ENCODE measurements at places on chromosomes 5 and 9.

GRCh38 chr9:93051680-93052089 is 6.8 kb upstream of the SUSD3 start:
- no peak for DNase-seq

DNA sequence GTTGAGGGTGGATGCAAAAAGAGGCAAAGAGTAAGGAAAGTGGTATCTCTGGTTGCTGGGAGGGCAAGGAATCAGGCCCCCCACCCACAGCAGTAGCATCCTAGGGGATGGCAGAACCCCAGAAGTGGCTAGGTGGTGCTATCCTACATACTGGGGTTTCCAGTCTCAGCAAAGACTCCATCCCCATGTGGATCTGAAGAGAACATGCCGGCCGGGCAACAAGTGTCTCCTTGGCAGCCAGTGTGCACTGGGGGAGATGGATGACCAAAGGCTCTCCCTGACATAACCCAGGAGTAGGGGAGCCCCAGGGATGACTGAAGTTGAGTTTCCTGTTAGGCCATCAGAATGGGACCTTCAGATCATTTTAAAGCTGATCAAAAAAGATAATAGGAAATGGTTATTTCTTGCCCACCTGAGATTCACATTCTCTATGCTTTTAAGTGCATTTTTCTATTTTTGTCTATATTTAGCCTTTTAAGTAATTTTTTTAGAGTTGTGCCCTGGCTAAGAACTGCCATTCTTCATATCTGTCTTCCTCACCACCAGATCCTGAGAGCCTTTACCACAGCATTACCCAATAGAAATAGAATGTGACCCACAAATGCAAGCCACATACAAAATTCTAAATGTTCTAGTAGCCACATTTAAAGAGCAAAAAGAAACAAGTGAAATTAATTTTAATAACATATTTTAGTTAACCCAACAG is 78.7 kb upstream of the SMIM23 start:
- DNase-seq, result no peak

DNA sequence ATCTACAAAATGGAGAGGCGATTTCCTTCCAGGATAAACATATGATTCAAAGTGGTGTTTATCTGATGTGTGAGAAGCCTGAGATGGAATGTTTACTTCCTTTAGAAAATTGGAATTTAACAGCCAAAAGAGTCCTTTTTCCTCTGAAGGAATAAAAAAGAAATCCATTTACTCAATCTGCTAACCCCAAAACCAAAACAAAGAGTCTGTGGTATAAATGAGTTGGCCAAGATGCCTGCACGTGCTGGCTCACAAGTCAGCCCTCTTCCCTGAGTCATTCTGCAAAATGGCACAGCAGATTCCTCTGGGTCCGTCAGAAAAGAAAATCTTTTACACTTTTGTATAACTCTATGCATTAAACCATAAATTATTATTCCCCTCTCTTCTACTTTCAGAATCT is 60.8 kb downstream of the EBF1 start:
- DNase-seq, result no peak

DNA sequence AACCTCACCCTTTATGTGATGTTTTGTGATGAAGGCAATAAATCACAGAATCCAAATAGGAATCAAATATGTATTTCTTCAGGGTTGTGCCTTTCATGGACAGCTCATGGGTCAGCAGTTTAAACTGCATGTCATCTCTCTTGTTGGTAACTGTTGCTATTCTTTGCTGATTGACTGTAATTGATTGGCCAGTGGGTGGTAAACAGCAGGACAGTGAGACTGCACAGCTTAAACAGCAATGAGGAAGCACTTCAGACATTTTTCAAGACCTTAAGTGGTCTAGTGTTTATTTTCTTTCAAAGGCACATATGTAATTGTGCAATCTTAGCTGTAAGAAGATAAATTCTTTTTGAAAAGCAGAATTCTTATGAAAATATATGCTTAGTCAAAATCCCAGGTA is 260.5 kb downstream of the COX7C start:
- no peak for DNase-seq

DNA sequence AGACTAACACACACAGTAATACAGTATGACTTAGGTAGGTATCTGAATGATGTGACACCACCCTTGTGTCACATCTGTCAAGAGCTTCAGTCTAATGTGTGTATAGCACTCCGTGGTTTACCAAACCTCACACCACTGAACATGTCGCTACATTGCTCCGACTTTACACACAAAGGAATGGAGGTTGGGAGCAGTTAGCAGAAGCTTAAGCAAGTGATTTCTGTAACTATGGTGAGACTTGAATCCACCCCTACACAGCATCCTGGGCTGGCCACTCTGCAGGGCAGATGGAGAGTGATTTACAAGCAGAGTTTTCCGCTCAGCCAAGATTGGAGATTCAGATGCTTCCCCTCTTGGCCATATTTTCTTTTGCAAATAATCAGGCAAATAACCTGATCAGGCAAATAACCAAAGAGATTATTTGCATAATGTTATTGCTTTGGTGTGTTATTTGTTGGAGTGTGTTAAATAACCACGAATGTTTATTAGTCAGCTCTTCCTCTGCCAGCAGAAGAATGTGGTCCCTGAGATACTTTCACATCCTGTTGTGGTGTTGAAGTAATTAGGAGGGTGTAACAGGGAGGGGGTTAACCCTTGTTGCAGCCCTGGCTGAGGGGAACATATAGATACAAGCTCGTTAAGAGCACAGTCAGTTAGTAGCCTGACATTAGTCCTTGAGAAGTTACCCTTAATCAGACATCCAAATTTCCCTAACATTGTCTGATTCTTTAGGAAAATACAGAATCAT is 92.8 kb downstream of the SNX18 start:
- no peak for DNase-seq

- no peak for DNase-seq
These were observed 31.3 kb upstream of the HSPA9 start for GRCh38 chr5:138606378-138607064.

- no peak for DNase-seq
These were observed 107.9 kb upstream of the RAPGEF1 start for GRCh38 chr9:131847665-131848354.

Data from H7 (cell line).